ENCODE measurements at places on chromosomes 16 and 17.
A peak's percentile ranks its signal among the peaks of the same experiment; 100 is the strongest.

GRCh38 chr17:5123343-5124124 lies 7.7 kb downstream of the USP6 start:
- DNase-seq = no peak

DNA sequence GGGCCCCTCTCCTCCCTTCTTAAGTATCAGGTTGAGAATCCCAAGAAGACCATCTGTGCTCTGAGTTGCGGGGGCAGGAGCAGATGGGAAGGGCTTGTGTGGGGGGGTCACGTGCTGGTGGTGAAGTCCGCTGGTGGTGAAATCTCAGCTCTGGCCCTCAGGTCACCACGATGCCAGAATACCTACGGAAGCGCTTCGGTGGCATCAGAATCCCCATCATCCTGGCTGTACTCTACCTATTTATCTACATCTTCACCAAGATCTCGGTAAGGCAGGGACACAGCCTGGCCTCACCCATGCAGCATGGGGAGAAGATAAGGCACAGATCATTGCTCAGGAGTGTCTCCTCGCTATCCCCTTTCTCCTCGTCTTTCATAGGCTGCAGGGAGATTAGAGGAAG lies 29.7 kb downstream of the SLC5A11 start:
- DNase-seq = no peak

- no peak for DNase-seq
These were observed 30.0 kb downstream of the SNN start for GRCh38 chr16:11698271-11698689.

GRCh38 chr17:39116224-39116623 lies 35.2 kb downstream of the PLXDC1 start:
- no peak for DNase-seq

GRCh38 chr16:71883849-71884638 lies at the start of gene ZNF821:
Gene ZNF821, minus strand, starts transcription at chr16:71884182. Its CDS starts 4,236 bp downstream, at chr16:71879946.
- DNase-seq = peak; percentile 78

GRCh38 chr17:30378825-30379302 lies at the start of gene CPD:
Gene CPD, plus strand, starts transcription at chr17:30378927. Its CDS starts 54 bp downstream, at chr17:30378981.
- peak; percentile 93 for DNase-seq

- DNase-seq = no peak
These were observed 2287.0 kb downstream of the TP53TG3F start for GRCh38 chr16:35746281-35746962.

DNA sequence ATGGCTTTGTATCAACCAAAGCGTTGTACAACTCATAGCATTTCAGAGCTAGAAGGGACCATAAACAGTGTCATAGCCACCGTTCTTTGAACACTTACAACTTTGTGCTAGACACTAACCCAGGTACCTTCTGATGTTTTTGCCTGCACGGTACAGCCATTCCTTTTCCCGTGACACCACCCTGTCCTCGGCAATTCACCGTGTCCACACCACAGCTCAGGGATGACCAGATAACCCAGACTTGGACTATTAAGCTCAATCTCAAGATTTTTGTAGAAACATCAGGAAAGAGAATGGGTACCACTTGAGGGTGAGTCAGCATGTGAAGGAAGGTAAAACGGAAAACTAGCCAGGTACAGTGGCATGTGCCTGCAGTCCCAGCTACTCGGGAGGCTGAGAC lies 9.8 kb upstream of the CBFB start:
- DNase-seq = no peak

DNA sequence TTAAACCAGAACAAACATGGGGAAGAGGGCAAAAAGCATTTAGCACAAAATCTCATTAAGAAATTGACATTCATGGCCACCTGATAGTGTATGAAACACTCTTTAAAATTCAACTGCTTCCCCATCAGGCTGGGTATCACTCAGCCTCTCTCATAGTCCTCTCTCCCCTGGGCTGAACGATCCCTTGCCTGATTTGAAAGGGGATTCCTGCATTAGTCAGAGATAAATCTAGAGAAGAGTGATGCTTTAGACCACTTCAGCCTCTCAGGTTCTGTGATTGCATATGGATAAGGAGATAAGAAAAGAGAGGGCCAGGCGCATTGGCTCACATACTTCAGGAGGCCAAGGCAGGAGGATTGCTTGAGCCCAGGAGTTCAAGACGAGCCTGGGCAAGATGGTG lies 280.0 kb downstream of the SOX9 start:
- DNase-seq = no peak

DNA sequence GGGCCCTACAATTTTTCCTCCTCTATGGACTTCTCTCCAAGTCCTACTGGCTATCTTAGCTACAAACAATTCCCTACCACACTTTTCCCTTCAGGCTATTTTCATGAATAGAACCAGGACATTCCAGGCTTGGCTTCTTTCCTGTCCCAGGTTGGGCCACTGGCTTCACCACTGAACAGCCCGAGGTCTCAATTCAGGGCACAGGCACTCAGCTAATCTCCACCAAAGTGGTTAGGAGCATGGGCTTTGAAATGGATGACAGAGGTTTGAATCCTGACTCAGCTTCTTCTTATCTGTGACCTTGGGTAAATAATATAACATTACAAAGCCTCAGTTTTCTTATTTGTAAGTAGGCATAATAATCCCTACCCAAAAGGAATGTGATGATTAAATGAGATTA lies 50.9 kb upstream of the ZNF629 start:
- DNase-seq = no peak

GRCh38 chr16:65572156-65572555 lies 450.3 kb upstream of the CDH11 start:
- no peak for DNase-seq

GRCh38 chr16:29988346-29989075 lies 6.9 kb downstream of the HIRIP3 start:
- DNase-seq = no peak

GRCh38 chr17:56581635-56582627 lies 11.6 kb upstream of the NOG start:
- DNase-seq = no peak

GRCh38 chr17:17837966-17838962 lies 1.5 kb upstream of the SREBF1 start:
- DNase-seq = peak; percentile 30

GRCh38 chr17:50629902-50630301 lies 4.8 kb upstream of the ABCC3 start:
- no peak for DNase-seq

GRCh38 chr17:36132421-36132831 lies 28.8 kb downstream of the CCL4 start:
- no peak for DNase-seq

DNA sequence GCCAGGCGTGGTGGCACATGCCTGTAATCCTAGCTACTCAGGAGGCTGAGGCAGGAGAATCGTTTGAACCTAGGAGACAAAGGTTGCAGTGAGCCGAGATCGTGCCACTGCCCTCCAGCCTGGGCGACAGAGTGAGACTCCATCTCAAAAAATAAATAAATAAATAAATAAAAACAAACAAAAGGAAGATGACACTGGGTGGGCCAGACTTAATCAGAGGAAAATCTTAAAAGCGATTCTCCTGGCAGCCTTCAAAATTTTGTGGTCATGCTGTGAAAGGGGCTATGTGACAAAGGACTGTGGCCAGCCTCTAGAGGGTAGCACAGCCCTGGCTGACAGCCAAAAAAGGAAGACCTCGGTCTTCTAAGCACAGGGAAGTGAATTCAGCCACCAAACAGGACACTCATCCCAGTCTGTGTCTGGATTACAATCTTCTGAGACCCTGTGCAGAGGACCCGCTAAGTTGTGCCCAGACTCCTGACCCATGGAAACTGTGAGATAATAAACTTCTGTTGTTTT lies 391.1 kb downstream of the CNTNAP4 start:
- DNase-seq = no peak

GRCh38 chr17:74368341-74369081 lies 1.2 kb downstream of the GPR142 start:
- peak; percentile 22 for DNase-seq

- peak; percentile 62 for DNase-seq
These were observed 34.4 kb upstream of the MNT start for GRCh38 chr17:2435181-2435741.

- no peak for DNase-seq
These were observed 45.2 kb downstream of the SNX29 start for GRCh38 chr16:12021578-12022253.

DNA sequence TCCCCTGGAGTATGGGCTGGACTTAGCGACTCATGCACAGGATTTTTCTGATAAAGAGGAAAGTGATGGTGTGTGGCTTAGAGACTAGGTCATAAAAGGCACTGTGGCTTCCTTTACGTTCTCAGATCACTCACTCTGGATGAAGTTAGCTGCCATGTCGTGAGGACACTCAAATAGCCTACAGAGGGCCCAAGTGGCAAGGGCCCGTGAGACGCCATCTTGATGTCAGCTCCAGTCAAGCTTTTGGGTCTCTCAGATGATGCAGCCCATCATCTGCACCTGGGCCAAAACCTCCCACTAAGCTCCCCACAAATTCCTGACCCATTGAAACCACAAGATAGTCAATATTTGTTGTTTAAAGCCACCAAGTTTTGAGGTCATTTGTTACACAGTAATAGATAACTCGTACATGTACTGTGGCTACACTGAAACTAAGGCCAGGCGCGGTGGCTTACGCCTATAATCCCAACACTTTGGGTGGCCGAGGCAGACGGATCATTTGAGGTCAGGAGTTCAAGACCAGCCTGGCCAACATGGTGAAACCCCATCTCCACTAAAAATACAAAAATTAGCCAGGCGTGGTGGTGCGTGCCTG lies 14.7 kb downstream of the ST6GALNAC2 start:
- DNase-seq = no peak

- no peak for DNase-seq
These were observed 1.0 kb downstream of the SDK2 start for GRCh38 chr17:73643001-73643851.

DNA sequence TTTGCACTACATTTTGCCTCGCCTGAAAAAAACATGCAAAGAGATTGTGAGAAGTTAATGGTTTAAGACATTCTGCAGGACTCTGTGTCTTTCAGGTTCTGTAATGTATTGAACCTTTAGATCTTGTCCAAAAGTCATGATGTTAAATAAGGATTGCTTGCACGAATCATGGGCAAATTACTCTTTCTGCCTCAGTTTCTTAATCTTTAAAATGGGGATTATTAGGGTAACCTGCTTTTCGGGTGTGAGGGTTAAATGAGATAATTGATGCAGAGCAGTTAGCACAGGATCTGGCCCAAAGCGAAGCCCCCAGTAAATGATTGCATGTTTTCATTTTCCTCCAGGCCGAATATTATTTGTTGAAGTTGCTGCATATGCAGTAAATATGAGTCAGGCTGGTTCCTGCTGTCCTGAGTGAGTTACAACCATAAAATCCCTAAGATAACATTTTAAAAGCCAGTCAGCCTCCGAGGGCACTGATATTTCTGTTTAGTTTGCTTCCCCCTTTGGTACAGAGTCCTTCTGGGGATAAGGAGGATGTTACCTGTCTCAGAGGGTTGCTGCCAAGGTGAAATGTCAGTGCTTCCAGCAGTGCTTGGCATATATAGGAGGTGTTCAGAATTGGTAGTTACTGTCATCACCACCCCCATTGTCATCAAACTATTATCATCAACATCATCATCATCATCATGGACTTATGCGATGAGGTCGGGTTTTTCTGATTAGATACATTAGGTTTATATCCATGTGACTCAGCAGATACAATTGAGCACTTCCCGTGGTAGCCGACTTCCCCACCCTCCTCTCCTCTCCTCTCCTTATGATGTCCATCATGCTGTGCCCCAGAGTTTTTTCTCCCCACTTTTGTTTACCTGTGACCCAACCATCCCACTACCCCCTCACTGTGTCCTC lies 20.6 kb upstream of the ARHGAP17 start:
- DNase-seq = no peak

- DNase-seq = no peak
These were observed 32.8 kb downstream of the TMEM186 start for GRCh38 chr16:8764525-8765250.

GRCh38 chr16:21646721-21647561 lies 5.5 kb downstream of the IGSF6 start:
- no peak for DNase-seq

DNA sequence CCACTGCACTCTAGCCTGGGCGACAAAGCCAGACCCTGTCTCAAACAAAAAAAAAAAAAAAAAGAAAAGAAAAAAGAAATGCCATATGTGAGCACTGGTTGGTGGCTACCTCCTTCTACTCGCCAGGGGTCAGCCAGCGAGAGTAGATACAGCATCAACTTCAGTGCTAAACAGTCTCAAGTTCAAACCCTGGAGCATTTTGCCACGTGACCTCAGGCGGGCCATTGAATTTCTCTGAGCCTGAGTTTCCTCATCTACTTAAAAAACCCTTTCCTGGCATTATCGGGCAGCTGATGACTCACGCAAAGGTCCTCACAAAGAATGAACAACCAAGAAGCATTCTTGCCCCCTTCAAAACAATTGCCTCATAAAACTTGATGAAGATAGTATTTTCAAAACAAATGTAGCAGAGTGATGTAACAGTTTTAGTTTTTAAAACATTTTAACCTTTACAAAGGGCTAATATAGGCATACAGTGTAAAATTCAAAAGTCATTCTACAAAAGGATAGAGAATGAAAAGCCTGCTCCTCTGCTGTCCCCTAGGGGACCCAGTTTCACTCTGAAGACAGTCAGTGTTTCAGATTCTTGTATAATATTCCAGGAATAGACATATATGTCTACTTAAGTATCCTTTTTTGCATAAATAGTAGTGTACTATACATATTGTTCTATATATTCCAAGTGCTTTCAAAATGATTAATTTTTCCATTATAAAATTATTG lies 28.4 kb downstream of the DNAH2 start:
- DNase-seq = peak; percentile 9

- DNase-seq = no peak
These were observed 51.4 kb upstream of the NFAT5 start for GRCh38 chr16:69514356-69514755.

All from skin of body (tissue), 3 donors.